Fibroblast of skin of back (primary cell): ENCODE measurements at places on chromosomes 12 and 14.
A peak's percentile ranks its signal among the peaks of the same experiment; 100 is the strongest.

GRCh38 chr14:93712838-93713724 lies 75.2 kb downstream of the PRIMA1 start:
- DNase-seq: no peak

DNA sequence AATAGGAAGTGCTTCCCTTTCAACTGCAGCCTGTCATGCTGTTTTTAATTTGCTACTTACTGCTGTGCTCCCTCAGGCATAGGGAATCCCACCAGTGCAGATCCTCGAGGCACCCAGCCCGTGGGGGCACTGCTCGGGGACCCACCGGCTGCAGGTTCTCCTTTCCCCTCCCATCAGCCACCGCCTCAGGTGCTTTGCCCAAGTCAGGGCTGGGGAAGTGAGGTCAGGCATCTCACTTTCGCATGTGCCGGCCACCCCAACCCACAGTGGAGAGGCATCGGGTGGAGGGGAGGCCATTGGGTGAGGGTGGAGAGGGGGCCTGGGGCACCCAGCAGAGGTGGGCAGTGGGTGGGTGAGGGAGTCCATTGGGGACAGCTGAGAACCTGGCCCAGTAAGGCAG lies 41.9 kb upstream of the MAX start:
- DNase-seq: no peak

DNA sequence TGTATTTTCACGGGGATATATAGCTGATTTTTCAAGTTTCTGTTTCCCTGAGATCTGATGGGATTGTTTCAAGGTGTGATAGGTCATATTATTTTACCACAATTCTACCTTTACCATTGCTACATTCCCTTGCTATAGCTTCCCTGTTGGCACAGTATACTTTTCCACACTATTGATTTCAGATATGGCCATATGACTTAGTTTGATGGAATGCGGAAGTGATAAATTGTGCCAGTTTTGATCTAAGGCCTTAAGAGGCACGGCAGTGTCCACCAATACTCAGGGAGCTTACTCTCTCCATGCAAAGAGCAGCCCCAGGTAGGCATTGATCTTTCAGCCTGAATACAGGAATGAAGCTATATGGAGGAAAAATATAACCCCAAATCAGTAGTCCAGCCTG lies 315.7 kb downstream of the SLC16A7 start:
- no peak for DNase-seq

DNA sequence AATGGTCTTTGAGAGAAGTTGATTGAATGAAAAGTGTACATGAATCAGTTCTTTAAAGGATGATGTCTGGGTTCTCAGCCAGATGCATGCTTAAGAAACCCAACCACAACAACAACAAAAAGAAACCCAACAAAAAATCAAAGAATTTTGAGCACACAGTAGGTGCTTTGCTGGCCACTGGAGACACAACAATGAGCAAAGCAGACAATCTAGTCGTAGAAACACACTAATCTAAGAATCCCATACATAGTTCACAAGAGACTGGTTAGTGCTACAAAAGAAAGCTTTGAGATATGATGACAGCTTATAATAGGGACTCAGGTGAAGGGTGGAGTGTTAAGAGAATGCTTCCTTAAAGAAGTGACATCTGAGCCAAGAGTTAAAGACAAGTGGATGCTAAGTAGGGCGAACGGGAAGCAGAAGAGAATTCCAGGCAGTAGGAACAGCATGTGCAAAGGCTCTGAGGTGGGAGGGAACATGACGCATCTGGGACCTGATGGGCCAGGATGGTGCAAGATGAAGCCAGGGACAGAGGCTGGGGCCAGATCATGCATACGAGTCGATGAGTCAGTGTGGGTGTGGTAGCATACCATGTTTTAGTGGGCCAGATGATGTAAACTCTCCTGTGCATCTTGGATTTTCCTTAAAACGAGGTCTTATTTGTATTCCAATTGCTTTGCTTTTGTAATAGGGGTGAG lies 4.6 kb upstream of the HIP1R start:
- DNase-seq: peak; percentile 78

- no peak for DNase-seq
Observed at GRCh38 chr12:2344885-2345284, 292.1 kb downstream of the CACNA1C start.

- no peak for DNase-seq
Observed at GRCh38 chr14:86942936-86943335, 1050.0 kb downstream of the GALC start.

DNA sequence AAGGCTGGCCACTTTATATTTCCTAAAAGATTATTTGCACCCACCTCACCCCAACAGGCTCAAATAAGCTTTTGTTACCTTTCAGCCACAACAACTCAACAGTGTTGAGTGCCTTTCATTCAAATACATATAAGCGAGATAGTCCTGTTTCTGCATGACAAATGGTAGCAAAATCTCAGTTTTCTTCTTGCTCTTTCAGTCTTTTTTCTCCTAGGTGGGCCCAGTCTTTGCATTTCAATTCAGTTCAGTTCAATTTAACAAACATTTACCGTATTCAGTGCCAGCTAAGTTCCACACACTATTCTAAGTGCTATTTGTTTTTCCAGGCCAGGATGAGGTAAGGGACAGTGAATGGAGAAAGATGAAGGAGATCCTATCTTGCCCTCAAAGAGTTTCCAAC lies 25.9 kb upstream of the BMP4 start:
- DNase-seq: no peak

- no peak for DNase-seq
Observed at GRCh38 chr12:104427547-104427938, 29.2 kb upstream of the CHST11 start.

GRCh38 chr12:127145929-127146789 lies 1120.8 kb upstream of the TMEM132C start:
- DNase-seq: peak; percentile 78

DNA sequence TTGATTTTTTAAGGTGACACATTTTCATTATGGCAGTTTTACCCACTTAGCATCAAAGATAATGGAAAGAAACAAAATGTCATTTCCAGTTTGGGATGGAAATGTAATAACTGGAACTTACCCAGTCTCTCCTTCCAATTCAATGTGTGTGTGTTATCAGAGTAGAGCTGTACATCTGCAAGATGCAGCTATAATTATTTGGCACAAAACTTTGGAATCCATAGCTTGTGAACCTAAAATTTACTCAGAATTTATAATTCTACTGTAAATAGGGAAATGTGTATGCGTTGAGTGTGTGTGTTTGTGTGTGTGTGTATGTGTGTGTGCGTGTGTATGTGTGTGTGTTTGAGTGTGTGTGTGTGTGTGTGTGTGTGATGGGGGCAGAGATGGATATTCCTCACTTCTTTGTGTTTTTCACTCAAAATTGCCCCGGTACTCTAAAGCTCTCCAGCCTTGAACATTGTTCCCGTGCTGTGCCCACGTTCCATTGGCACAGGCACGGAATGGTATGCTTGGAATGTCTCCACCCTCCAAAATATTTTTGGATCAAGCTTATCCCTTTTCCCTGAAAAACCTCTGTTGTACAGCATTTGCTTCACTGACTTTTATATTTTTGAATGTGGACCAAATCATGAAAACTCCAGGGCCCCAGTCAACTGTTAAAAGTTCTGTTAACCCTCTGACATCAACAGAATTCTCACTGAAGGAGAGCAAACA lies 150.2 kb upstream of the BMP4 start:
- DNase-seq: peak; percentile 57

GRCh38 chr12:105641749-105642148 lies 311.3 kb downstream of the C12orf75 start:
- peak; percentile 54 for DNase-seq

DNA sequence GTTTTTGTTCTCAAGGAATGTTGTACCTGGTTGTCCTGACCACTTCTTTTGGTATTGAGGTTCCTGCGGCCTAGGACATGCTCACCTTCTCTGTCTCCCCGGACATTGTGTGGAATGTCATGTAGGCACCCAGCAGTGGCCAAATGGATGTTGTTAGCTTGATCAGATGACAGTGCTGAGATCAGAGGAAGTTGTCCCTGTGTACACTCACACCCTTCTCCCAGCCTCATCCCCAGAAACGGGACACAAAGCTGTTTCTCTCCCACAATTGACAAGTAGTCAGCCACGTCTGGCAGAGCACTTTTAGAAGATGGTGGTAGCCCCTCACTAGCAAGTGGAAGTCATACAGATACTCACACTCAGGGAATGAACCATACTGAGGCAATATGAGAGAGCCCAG lies 3.0 kb downstream of the PLEKHH1 start:
- no peak for DNase-seq

- no peak for DNase-seq
Observed at GRCh38 chr14:104739546-104740516, 13.1 kb upstream of the SIVA1 start.

DNA sequence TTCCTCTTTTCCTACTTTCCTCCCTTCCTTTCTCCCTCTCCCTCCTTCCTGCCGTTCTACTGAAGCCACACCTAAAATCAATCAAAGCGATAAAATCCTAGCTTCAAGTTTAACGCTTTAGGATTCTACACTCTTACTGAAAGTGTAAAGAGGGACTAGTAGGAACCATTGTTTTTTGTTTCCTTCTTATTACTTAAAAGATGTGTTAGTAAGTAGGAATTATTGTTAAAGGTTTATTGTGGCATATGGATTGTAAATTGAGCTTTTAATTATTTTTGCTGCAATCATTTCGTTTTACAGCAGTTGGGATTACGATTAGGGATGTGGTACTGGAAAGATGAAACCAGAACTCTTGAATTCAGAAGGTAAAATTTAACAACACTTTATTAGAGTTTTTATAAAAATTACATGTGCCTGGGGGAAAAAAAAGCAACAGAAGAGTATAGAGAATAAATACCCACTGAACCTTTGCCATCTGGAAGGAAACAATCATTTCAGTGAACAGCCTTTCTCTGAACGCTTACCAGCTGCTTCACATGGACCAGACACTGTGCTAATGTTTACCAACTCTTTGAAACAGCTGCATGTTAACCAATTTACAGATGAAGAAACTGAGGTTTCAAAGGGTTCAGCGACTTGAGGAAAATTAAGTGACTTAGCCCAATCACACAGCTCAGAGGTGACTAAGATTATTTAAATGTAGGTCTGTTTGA lies 1.0 kb downstream of the PPP1R36 start:
- DNase-seq: no peak

DNA sequence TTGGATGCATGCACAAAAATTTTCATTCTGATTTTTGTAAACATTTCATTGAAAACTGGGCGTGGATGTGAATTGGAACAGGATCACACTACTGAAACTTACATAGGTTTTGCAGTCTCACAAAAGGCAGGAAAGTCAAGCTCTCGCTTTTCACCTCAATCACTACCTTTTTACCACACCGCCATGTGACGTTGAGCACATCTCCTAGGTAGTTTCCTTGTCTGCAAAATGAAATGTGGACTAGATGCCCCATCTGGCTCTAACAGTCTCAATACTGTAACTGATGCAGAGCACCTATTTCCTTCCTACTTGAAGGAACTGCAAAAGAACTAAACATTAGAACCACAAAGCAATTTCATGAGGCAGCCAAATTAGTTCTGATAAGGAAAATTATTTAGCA lies 4.4 kb upstream of the YY1 start:
- no peak for DNase-seq

DNA sequence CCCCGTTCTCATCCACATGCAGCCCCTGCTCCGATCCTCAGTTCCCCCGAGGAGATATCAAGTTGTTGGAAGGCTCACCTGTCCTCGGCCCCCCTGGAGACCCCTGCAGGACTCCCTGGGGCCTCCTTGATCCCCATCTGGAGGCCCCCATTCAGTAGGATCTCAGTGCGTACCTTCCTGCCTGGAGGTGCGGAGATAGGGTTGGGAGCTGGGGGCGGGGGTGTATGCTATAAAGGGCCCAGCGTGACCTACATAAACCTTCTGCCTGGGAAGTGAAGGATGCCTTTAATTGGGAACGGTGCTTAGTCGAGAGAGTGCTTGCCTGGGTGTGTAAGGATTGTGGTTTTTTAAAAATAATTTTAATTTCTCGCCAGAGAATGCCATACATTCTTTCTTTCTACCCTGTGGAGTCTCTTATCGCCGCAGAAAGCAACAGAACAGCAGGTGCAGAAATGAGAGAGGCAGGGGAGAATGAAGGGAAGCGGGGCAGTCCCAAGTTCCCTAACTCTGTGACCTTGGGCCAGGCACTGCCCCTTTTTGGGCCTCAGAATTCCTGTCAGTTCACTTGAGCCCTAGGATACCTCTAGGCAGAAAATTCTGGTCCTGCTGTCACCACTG lies 153.7 kb downstream of the TSPAN9 start:
- DNase-seq: peak; percentile 20

GRCh38 chr12:112342587-112342986 lies 39.6 kb downstream of the HECTD4 start:
- DNase-seq: no peak

GRCh38 chr14:47705683-47706082 lies 30.3 kb upstream of the MDGA2 start:
- no peak for DNase-seq

GRCh38 chr14:99342204-99342603 lies 70.2 kb upstream of the BCL11B start:
- no peak for DNase-seq

- no peak for DNase-seq
Observed at GRCh38 chr12:77372026-77372425, 306.7 kb upstream of the E2F7 start.

GRCh38 chr14:52738409-52738808 lies 8.4 kb downstream of the STYX start:
- DNase-seq: no peak

DNA sequence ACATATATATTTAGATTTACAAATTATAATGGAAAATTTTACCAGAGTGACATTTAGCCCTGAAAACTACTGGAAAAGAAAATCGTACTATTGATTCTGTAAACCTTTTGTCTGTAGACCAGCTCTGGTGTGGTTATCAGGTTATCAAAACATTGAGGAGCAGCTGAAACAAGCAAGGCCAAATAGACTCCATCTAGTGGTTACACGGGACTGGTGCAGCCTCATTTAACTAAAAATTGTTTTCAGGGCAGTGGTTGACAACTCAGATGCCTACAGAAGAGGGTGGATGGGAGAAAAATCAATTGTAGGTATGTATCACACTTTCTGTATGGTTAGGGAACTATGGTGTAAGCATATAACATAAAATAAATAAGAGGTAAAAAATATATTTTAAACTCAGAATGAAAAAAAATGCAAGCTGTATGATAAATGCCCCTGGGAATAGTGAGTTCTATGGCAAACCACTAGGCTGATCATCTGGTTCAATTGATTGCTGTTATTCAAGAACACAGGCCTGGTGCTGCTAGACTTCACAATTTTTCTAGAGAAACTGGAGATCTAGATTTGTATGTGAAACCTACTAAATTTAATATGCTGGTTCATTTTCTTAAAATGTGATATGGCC lies 51.2 kb downstream of the ACSS3 start:
- peak; percentile 49 for DNase-seq

GRCh38 chr14:57209561-57209960 lies 59.1 kb downstream of the EXOC5 start:
- DNase-seq: peak; percentile 69
